ENCODE measurements at places on chromosomes 3 and 15. TPM values are rescaled to one million over a fixed set of nuclear protein-coding genes. Genes with fewer than 3 reads are reported as not detected.

The FSD2 gene
- not detected for total RNA-seq

The MYO5A gene
- 45.1 TPM for total RNA-seq

- DNase-seq: no peak
Observed at GRCh38 chr3:82012775-82013174, 251.3 kb upstream of the GBE1 start.

DNA sequence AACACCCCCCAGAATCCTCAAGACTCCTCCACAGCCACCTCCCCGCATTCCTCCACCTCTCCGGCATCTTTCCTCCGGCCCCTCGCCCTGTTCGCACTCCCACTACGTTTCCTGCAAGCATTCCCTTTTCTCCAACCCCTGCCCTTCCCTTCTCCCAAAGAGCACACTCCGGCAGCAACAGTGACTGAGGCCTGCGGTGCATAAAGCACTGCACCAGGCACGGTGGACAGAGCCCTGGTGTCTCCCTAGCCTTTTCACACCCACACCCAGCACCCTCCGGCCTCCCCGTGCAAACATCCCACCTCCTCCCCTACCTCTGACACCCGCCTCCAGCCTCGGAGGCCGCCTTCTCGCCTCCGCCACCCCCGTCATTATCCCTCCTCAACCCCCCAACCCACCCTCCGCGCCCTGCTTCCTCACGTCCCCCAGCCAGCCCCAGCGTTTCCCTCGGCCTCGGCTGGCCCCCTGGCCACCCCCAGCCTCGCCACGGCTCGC, 577 bp downstream of the ZNF148 start:
- peak; percentile 58 for DNase-seq

- DNase-seq: peak; percentile 48
Observed at GRCh38 chr15:94231723-94232468, 535 bp downstream of the MCTP2 start.

The SLC28A2 gene
- not detected for total RNA-seq

GRCh38 chr15:28983432-28984311, 97.9 kb downstream of the APBA2 start:
- DNase-seq: no peak

DNA sequence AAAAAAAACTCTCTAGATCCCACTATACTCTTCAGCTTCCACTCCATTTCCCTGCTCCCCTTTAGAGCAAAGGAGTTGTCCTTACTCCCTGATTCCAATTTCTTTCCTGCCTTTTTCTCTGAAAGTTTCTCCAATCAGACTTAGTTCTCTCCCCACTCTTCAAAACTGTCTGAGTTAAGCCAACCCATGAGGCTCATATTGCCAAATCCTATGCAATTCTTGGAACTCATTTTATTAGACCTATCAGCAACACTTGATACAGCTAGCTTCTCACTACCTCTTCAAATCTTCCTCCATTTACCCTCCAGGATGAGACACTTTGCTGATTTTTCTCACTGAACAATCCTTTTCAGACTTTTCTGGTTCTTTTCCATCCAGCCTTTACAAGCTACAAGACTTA, 233.1 kb downstream of the THRB start:
- no peak for DNase-seq

All from fibroblast of villous mesenchyme (primary cell).